Glutamatergic neuron (in vitro differentiated cells): ENCODE measurements at places on chromosomes 13 and 19. TPM values are rescaled to one million over a fixed set of nuclear protein-coding genes. Genes with fewer than 3 reads are reported as not detected.

HRC gene
- total RNA-seq: 26.6 TPM

ZNF234 gene
- 19.2 TPM for total RNA-seq

TMPRSS9 gene
- total RNA-seq: 0.29 TPM

SIX5 gene
- total RNA-seq: 2.0 TPM

CGB5 gene
- total RNA-seq: not detected

CEACAM16 gene
- total RNA-seq: not detected

RNF225 gene
- 0.44 TPM for total RNA-seq

IGFL3 gene
- not detected for total RNA-seq

TEX101 gene
- not detected for total RNA-seq

NCAN gene
- total RNA-seq: 186 TPM

C19orf67 gene
- total RNA-seq: 0.71 TPM

RXFP2 gene
- not detected for total RNA-seq

TMEM255B gene
- 13.8 TPM for total RNA-seq

P2RY11 gene
- total RNA-seq: 21.6 TPM

USPL1 gene
- total RNA-seq: 101 TPM

MRI1 gene
- 21.9 TPM for total RNA-seq

APOC1 gene
- 8.3 TPM for total RNA-seq

PPP1R13L gene
- 0.93 TPM for total RNA-seq

CASP14 gene
- total RNA-seq: not detected

KLC3 gene
- not detected for total RNA-seq

KLK12 gene
- total RNA-seq: 0.66 TPM

SBK2 gene
- 0.42 TPM for total RNA-seq

PRRG2 gene
- total RNA-seq: 0.29 TPM

TEX26 gene
- not detected for total RNA-seq

KLK5 gene
- total RNA-seq: not detected

CLC gene
- total RNA-seq: not detected

SLC17A7 gene
- 188 TPM for total RNA-seq

PALM gene
- total RNA-seq: 349 TPM

PKN1 gene
- total RNA-seq: 117 TPM

C1QTNF9 gene
- total RNA-seq: not detected

GIPC3 gene
- total RNA-seq: 0.20 TPM

CPT1C gene
- 133 TPM for total RNA-seq

SLC15A1 gene
- total RNA-seq: not detected

FSTL3 gene
- total RNA-seq: 10.7 TPM

MIA gene
- not detected for total RNA-seq

EGLN2 gene
- 142 TPM for total RNA-seq

ELSPBP1 gene
- total RNA-seq: not detected

IL11 gene
- total RNA-seq: 18.1 TPM

PDX1 gene
- total RNA-seq: not detected

LGALS7B gene
- total RNA-seq: not detected

TEKTIP1 gene
- total RNA-seq: 2.5 TPM

POLD1 gene
- 38.9 TPM for total RNA-seq

TPRX1 gene
- not detected for total RNA-seq

IL17D gene
- 1.3 TPM for total RNA-seq

MIPEP gene
- total RNA-seq: 7.1 TPM

SYT5 gene
- 23.7 TPM for total RNA-seq

SHANK1 gene
- total RNA-seq: 19.0 TPM

SIGLEC12 gene
- total RNA-seq: not detected

JSRP1 gene
- not detected for total RNA-seq

FBL gene
- total RNA-seq: 119 TPM

SOX1 gene
- 0.76 TPM for total RNA-seq

ANGPTL8 gene
- not detected for total RNA-seq

PTH2 gene
- 2.5 TPM for total RNA-seq

CYSLTR2 gene
- total RNA-seq: 4.9 TPM

SHISA7 gene
- 3.2 TPM for total RNA-seq
